NCI-H2107 (cell line): ENCODE measurements at places on chromosomes 3 and 15.

DNA sequence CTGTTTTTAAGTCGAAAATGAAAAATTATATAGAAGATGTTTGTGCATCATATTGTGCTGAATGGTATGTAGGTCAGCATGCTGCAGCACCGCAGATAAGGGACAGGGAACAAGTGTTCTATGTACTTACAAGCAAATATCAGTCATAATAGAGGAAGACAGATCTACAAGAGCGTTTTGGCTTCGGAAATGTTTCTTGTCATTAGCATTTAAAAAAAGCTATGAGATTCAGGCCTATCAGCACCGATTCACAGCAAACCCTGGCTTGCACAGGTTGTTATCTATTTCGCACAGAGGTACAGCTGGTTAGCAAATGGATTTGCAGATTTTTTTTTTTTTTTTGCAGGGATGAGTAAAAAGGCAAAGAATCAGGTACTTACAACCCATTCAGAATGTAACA, 204.2 kb upstream of the TBC1D5 start:
- no peak for DNase-seq

DNA sequence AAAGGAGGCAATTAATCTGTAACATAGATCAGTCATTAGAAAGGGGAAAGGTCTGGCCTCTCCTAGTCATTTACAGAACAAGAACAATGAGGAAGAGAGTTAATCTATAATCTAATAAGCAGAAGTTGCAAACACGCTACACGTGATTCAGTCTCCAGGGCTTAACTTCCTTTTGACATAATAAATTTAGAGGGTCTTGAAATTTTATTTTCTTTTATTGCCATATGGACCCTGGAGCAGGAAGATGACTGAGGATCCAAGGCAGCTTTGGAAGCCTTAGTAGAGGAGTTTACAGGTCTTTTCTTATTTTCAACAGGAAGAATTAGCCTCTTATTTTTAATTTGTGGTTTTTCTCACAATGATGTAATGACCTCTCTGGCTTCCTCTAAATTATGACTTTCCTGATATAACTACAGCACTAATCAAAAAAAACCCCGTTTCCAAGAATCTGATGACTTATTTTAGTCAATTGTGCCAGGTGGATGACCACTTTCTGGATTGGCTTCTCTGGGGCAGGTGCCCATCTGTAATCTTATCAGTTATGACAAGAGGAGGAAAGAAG, 32.2 kb downstream of the ADGRG7 start:
- no peak for DNase-seq

DNA sequence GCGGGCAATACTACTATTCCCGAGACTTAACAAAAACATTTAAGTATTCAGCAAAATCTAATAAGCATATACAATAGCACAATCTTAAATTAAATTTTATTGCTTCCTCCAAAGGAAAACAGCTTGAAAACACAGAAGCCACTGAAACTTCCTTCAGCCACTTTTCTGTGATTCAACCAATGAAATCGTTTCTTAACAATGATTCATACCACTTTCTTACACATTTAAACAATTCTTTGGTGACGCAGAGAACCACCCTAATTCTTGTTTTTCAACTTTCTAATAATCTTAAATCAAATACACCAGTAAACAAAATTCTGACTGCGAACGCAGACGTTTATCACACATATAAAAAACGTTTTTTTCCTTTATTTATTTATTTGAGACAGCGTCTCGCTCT, 4.1 kb downstream of the TJP1 start:
- DNase-seq: no peak

- no peak for DNase-seq
These were observed 258.9 kb upstream of the RARB start for GRCh38 chr3:25169151-25169550.

DNA sequence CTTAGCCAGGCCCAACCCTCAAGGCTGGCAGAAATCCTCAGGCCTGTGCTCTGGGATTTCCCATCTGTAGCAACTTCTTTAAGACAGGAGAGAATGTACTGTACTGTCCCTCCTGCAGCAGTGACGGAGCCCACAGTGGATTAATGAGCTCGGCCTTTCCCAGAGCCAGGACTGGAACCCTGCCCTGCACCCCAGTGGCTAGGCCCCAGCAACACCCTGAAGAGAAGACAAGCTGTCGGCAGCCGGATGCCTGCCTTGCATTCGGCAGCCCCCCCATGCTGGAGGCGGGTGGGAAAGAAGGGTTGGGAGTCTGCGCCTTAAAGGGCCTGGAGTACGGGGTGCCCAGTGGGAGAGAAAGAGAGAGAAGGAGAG, 32.0 kb downstream of the KLHL25 start:
- DNase-seq: no peak

DNA sequence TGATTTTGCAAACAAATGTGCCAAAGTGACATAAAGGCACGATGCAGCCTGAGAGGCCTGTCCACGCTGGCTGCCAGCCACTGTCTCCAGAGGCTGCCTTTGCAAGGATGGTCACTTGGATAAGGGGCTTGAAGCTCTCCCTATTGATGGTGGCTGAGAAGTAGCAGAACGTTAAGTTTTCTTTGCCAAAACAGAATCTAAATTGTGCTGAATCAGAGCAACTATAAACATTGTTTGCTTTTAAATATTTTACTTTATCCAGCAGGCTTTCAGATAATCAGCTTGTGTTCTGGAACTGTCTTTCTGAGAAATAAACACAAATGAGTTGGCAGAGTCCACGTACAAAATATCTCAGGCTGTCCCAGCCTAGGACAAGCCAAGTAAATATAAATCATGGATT, 23.8 kb upstream of the CNBP start:
- no peak for DNase-seq

- no peak for DNase-seq
These were observed 42.8 kb downstream of the NR2C2 start for GRCh38 chr3:14989943-14990779.

DNA sequence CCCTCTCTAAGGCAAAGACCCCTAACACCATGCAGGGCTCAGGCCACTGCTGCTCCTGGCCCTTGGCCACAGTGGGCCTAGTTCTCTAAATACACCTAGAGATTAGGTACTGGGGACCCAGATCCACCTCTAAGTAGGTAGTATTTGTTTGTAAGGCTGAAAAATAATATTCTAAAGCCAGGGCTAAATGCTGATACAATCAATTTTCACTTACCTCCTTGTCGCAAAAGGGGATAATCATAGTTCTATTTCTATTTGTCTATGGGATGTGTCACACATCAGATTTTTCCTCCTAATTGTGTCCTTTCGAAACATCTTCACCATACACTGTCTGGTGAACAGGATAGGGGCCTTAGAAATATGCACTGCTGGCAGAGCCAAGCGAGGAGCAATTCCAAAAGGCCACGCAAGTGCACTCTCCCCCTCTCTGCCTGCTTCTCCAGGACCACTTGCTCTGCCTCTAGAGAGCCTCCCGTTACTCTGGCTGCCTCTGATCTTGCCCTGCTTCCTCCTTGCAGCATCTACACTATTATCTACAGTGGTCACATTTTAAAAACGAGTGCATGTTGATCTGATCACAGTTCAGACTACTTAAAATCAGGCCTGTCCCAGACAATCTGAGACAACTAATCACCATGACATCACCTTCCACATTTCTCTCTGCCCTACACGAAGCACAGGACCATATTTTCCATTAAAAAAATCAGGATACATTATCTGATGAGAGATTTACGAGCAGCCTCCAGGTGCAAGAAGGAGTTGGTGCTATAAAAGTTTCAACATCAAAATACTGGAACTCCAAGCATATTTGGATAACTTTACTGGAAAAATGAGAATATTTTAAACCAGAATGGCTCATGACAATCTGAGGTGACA, 115.4 kb downstream of the MYLK start:
- no peak for DNase-seq

- DNase-seq: no peak
These were observed 64.5 kb downstream of the POLQ start for GRCh38 chr3:121481106-121481880.

- DNase-seq: no peak
These were observed 2.4 kb upstream of the MAGI1 start for GRCh38 chr3:66041116-66041515.

DNA sequence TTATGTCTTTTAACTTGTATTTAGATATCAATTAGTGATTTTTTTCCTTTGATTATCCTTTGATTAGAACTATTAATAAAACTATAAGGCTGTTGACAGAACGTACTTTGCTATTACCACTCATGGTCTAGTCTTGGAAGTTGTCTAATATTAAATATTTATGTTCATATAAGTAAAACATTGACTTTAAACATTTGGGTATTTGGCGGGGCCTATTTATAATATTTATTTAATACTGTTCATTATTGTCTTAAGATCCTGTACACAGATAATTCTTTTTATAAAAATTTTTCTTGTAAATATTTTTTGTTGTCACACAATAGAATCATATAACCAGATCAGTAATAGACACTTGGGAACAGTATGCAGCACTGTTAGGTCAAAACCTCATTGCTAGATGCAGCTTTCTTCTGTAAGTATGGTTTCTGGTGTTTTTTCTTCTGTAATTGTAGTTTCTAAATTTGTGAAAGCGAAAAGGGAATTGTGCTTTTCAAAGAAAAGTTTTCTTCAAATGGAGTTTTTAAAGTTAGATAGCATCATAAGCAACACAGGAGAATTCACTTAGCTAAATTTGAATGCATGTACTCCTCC, 93.4 kb downstream of the FNDC3B start:
- no peak for DNase-seq

GRCh38 chr15:33298631-33299030, 12.1 kb upstream of the RYR3 start:
- DNase-seq: no peak

GRCh38 chr15:67072958-67073357, 7.6 kb downstream of the SMAD3 start:
- no peak for DNase-seq

GRCh38 chr3:53350652-53351051, 3.3 kb upstream of the DCP1A start:
- DNase-seq: no peak

DNA sequence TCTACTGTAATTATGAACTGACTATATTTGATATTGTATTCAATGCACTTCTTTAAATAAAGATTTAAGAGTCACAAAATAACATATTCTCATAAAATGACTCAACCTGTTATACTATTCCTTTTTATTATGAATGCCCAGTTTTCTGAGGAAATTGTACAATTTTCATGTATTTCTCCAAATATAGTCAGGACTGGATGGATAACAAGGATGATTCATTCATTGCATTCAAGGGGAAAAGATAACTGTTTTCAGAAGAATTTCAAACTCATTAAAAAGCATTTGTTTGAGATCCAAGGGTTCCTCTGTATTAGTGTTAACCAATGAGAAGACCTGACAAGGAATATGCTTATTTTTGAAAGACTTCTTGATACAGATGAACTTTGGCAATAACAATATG, 163.7 kb downstream of the MEIS2 start:
- DNase-seq: no peak

DNA sequence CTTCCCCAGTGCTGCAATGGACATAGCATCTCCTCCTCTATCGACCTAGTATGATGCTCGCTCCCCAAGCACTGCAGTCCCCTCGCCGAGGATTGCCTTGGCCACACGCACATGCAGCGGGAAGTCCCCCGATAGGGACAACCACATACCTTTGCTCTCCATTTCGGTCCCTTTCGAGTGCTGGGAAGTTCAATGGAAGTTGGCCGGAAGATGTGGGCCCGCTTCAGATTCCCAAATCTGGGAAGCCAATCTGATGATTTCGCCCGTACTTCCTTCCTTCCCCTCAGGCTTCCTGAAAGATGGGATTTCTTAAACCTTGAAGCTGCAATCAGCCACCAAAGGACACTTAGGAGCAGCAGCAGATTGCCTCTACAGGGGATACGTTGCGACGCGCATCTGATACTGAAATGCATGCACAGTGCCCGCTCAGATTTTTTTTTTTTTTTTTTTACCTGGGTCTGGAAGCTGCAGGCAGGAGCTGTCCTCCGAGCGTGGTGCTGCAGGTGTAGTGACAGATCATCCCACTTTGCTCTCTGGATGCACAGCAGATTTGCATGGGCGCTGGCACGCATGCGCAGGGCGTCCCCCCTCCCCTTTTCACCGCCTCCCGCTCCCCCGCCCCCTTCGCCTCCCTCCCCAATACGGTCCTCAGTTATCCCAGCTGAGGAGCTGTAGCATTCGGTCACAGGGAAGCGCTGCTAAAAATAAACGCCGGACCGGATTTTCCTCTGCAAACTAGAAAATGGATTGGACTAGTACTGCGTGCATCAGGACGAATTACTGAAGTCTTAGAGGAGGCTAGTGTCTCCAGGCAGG, at the start of gene FGF12:
TSS of gene FGF12 (minus strand) at position 510 of the 816 bp plus-strand sequence.
- peak; percentile 90 for DNase-seq

DNA sequence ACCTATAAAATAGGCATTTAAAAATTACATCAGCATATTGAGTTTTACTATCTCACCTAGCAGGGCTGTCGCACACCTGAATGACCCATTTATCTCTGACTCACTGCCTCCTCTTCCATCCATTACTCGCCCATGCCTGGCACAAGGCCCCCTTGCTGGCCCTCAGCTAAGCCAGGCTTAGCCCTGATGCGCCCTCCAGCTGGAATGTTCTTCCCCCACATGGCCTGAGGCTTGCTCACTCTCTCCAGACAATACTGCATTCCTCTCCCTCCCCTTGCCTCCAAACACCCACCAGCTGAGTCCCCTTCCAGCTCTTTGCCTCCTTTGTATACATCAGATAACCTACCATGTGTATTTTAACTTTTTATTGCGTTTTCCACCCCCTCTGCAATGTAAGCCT, 7.2 kb downstream of the SH3BP5 start:
- DNase-seq: no peak

DNA sequence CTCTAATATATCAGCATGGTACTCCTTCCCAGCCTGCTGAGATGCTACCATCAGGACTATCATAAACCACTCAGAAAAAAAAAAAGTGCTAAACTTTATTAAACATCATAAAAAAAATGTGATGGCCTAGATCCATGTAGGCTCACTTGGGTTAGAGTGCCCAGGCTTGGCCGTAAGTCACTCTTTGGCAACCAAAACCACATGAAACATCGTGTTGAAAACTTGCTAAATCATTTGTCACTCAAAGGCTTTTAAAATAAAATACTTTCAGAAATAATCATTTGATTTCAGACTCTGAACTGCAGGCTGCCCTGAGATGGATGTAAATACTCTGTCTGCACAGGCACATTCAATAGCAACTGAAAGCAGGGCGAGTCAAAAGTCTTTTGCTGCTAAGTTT, 78.4 kb upstream of the WNT5A start:
- no peak for DNase-seq

DNA sequence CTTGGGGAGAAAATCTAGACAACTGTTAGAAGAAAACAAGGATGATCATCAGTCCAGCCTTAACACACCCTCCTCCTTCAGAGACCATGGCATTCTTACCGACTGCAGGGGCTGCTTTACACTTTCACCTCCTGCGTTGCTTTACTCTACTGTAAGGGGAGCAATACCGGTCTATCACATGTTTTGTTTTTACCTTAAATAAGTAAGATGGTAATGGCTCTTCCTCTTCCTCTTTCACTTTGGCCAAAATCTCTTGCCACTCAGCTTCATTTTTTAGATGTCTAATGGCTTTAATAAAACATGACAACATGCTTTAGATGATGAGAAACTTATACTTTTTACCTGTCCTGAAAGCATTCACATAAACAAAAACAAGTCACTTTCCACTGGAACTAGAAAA, 33.4 kb upstream of the STIMATE start:
- DNase-seq: no peak
